ENCODE measurements at places on chromosomes 16 and 17.

GRCh38 chr16:15726715-15727114, 76.7 kb downstream of the NDE1 start:
- DNase-seq: no peak

- peak; percentile 63 for DNase-seq
Measured at GRCh38 chr16:69424935-69425784, 741 bp downstream of the CYB5B start.

GRCh38 chr17:63974594-63975192, 2.0 kb upstream of the SCN4A start:
- no peak for DNase-seq

DNA sequence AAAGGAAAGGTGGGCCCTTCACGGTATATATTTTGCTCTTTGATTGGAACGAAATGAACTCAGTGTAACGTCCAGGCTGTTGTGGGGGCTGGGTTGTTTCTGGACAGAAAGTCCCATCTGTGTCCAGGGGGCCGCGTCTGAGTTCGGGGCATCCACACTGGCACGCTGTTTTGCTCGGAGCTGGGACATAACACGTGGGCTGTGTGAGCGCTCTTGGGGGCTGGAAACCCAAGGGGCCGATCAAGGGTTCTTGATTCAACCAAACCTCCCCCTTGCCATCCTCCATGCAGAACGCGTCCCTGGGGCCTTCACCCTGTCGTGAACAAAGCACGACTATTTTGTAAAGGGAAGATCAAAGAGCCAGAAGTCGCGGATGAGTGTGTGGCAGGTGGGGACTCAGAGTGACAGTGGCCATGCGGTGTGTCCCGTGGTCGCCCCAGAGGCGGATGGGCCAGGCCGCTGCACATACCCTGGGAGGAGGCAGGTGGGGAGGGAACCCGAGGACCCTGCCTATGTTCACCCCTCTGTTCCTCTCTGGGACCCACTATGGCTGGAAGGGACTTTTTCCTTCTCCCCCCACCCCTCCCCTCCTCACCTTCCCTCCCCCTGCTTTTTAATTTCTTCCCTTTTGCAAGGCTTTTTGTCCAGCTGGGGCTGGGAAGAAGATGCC, 387.2 kb downstream of the SEC14L1 start:
- no peak for DNase-seq

GRCh38 chr17:2172077-2172851, 117.4 kb downstream of the HIC1 start:
- DNase-seq: no peak

DNA sequence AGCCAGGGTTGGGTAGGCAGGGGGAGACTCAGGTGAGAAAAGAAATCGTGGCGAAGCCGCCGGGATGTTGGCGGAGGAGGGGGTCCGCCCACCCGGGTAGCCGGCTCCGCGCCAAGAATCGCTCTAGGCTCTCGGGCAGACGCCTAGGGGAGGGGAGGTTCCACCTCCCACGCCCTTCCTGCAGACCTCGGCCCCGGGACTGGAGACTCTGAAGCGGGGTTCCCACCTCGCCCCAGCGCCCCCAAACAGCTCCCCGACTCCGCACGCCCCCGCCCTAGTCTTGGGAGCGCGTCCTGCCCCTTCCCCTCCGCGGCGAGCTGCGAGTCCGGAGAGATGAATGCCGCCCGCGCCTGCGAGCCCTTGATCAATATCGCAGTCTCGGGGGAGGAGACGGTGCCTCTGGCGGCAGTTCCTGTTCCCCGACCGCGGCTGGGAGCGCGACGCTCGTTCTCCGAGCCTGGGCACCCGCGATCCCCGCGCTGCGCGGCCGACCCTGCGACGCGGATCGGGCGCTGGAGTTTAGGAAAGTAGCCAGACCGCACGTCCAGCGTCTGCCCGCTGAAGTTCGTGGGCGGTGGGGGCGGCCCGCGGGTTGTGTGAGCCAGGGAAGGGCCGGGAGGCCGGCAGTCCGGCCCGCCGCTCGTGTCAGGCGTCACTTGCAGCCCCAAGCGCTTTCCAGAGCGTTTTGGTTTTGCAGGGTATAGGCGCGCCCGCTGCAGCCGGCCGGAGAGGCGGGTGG, 790 bp downstream of the CRHR1 start:
- peak; percentile 31 for DNase-seq

GRCh38 chr16:84040823-84041820, 1.5 kb downstream of the SLC38A8 start:
- DNase-seq: no peak

GRCh38 chr16:66604376-66605176, at the start of gene CMTM3:
Gene CMTM3, plus strand, starts transcription at chr16:66604704. Its CDS starts 102 bp downstream, at chr16:66604806.
- DNase-seq: peak; percentile 67

- no peak for DNase-seq
Measured at GRCh38 chr16:17013038-17013437, 457.7 kb downstream of the XYLT1 start.

- DNase-seq: no peak
Measured at GRCh38 chr16:89779909-89780305, 36.5 kb downstream of the FANCA start.

- no peak for DNase-seq
Measured at GRCh38 chr16:81716478-81717225, 62.4 kb upstream of the PLCG2 start.

DNA sequence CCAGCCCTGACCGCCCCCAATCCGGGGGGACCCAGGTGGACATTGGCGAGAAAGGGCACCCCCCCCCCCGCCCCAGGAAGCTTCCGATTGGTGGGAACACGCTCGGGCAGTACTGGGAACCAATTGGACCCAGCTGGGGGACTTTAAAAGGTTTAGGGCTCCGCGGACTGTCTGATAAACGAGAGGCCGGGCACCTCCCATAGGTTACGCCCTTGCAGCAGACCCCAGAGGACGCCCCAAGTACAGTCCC, 245 bp downstream of the TMEM256 start:
- no peak for DNase-seq

- DNase-seq: no peak
Measured at GRCh38 chr17:8776248-8776647, 17.9 kb upstream of the SPDYE4 start.

GRCh38 chr17:82823004-82823403, 16.8 kb downstream of the ZNF750 start:
- no peak for DNase-seq

- DNase-seq: no peak
Measured at GRCh38 chr17:61040666-61041065, 359.0 kb upstream of the TBX2 start.

- DNase-seq: peak; percentile 51
Measured at GRCh38 chr17:78974635-78975591, 4.8 kb downstream of the LGALS3BP start.

GRCh38 chr17:56142781-56143180, 10.5 kb upstream of the ANKFN1 start:
- no peak for DNase-seq

DNA sequence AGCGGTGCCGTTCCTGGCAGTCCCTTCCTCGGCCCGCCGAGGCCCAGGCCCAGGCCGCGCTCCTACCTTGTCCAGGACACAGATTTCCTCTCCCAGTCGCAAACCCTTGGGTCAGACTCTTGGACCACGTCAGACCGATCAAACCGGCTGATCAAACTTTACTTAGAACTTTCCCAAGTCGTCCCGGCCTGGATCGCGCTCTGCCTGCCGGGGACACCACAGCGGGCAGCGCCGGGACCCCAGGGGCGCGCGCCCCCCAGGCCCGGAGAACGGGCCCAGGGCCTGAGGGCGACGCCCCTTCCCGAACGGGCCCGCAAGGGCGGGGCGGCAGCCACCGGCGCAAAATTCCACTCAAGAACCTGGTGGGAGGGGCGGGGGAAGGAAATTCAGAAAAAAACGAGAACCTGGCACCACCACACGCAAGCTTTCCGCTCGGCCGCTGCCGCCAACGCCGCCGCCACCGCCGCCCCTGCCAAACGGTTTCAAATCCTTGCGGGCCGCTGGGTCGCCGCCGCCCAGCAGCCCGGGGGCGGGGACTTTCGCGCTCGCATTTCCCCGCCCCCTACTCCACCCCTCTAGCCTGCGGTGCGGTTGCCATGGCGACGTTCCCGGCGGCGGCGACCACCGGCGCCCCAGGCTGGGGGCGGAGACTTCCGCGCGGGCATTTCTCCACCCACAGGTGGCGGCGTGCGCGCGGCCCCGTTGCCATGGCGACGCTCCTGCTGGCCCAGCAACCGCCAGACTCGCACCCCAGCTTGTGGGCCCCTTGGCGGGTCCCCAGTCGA, at the start of gene CEP112:
Gene CEP112, minus strand, starts transcription at position 541 of the 785 bp plus-strand sequence.
- DNase-seq: peak; percentile 93

GRCh38 chr16:14354561-14355351, 275.3 kb downstream of the PARN start:
- DNase-seq: peak; percentile 18

DNA sequence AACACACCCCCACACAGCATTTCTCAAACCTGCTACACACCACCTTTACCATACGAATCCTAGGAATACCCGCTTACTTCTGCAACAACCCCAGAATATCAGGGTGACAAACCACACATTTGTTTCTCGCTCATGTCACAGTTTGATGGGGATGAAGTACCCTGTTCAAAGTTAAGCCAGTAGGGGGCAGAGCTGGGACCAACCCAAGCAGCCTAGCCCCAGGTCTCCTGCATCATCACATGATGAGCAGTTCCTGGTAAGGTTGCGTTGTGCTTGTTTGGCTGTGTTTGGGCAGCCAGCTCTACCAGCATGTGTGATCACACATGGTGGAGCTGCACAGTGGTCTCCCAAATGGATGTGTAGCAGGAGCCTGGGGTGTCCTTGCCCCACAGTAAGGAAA, 103.6 kb upstream of the C16orf82 start:
- DNase-seq: peak; percentile 14

DNA sequence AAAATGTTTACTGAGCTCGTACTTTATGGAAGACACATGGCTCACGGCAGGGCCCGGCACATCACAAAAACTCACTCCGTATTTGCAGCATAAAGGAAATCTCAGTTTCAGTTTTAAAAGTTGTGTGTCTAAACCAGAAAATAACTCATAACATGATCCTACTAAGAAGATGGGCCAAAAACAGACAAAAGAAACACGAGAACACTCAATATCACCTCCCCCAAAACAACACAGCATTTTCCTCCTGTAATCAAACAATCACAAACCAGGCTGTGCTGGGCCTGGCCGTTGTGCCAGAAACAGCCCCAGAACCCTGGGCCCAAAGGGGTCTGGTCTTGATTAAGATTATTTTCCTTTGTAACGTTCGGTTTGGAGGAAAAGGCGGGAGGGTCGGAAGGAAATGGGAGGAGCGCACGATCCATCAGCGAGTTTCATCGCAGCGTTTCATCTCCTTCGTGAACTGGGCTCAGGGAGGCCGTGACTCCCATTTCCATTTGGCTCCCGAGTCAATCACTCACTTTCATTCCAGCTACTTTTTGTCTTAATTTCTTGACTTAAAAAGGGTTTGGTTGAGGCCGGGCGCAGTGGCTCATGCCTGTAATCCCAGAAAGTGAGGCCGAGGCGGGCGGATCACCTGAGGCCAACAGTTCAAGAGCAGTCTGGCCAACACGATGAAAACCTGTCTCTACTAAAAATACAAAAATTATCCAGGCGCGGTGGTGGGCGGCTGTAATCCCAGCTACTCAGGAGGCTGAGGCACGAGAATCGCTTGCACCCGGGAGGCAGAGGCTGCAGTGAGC, 61.4 kb downstream of the NXN start:
- no peak for DNase-seq

DNA sequence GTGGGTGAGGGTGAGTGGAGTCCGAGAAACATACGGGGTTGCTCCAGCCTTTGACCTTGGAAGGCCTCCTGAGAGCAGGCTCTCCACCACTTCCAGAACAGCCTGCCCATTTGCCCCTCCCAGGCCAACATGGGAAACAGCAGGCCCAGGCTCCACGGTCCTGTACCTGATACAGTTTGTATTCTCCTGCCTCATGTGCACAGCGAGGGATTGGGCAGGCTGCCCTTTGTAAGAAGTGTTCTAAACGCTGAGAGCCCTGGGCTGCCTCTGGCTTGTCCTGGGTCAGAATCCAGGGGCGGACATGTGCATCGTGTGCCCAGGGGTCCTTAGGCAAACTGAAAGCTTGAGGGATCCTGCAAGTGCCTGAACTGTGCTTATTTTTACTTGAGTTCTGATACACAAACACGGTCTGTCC, 3.4 kb upstream of the CBX2 start:
- no peak for DNase-seq

- DNase-seq: no peak
Measured at GRCh38 chr16:76729525-76729924, 452.3 kb downstream of the CNTNAP4 start.

DNA sequence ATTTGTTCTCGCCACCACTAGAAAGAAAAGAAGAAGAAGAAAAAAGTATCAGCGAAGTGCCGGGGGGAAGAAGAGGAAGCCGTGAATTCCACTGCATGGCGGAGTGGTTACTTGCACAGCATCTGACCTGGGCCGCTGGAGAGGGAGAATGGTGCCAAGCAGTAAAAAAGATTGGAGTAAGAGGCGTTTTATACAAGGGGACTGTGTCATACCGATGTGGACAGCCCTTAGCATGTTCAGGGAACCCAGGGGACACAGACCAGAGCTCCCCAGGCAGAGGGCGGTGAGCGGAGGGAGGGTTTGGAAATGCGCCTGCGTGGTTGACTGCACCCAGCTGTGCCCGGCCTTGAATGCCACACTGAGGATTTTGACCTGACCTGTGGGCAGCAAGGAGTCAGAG, 52.8 kb downstream of the PLXDC1 start:
- peak; percentile 55 for DNase-seq

- DNase-seq: no peak
Measured at GRCh38 chr17:6057562-6057961, 12.6 kb upstream of the WSCD1 start.

GRCh38 chr17:1724351-1724868, at the start of gene WDR81:
Gene WDR81, plus strand, starts transcription at chr17:1724704. Its CDS starts 256 bp downstream, at chr17:1724960.
- peak; percentile 87 for DNase-seq

GRCh38 chr16:70582280-70582978, 58.8 kb downstream of the SF3B3 start:
- DNase-seq: no peak

GRCh38 chr17:59492091-59492451, 73.3 kb upstream of the DHX40 start:
- DNase-seq: no peak

DNA sequence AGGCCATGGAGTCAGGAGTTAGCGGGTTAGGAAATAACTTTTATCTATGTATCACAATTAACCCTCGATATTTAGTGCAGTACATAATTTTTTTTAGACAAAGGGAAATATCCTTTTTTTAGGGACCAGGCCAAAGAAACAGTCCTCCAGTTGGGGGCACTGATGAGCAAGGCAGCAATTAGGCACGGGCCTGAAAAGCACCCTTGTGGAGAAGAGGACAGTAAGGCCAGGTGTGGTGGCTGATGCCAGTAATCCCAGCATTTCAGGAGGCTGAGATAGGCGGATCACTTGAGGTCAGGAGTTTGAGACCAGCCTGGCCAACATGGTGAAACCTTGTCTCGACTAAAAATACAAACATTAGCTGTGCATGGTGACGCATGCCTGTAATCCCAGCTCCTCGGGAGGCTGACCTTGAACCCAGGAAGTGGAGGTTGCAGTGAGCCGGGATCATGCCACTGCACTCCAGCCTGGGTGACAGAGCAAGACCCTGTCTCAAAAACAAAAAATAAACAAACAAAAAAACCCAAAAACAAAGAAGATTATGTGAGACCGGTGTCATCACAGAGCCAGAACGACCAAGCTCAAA, 158.3 kb upstream of the NOL11 start:
- no peak for DNase-seq

GRCh38 chr17:15023589-15024336, 241.4 kb downstream of the PMP22 start:
- DNase-seq: no peak

- DNase-seq: no peak
Measured at GRCh38 chr16:72473631-72474030, 301.7 kb upstream of the PMFBP1 start.

Measured in common myeloid progenitor, CD34-positive (primary cell).